ENCODE measurements at places on chromosomes 12 and 14.
A peak's percentile ranks its signal among the peaks of the same experiment; 100 is the strongest.

- DNase-seq: no peak
These were observed 18.9 kb downstream of the MEG3 start for GRCh38 chr14:100844846-100845245.

DNA sequence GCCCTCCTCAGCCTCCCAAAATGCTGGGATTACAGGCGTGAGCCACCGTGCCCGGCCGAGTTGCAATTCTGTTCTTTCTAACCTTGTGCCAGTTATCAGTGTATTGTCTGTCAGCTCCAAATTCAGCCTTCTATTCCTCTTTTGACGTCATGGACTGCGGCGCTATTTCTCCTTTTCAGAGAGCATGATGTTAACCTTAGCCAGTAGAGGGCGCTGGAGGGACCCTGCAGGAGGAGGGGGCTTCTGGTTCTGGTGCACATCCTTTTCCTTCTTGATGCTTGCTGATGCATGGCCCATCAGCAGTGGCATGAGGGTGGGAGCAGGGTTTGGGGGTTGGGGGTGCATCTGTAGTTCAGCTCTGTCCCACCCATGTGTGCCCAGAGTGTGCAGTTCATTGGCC is 179.3 kb upstream of the RMST start:
- DNase-seq: no peak

GRCh38 chr12:61536117-61536516 is 724.1 kb upstream of the USP15 start:
- DNase-seq: no peak

GRCh38 chr12:114306646-114307045 is 99.3 kb downstream of the TBX5 start:
- no peak for DNase-seq

GRCh38 chr12:9895215-9895971 is 14.1 kb downstream of the KLRF2 start:
- no peak for DNase-seq

GRCh38 chr12:96099421-96099820 is 64.0 kb upstream of the LTA4H start:
- no peak for DNase-seq

GRCh38 chr12:106227641-106228319 is 20.0 kb downstream of the CKAP4 start:
- DNase-seq: no peak

- DNase-seq: no peak
These were observed 142.0 kb upstream of the SYT10 start for GRCh38 chr12:33581613-33582122.

- no peak for DNase-seq
These were observed 45.2 kb upstream of the PPP2R5C start for GRCh38 chr14:101716077-101716950.

GRCh38 chr12:124778411-124778810 is 85.3 kb downstream of the SCARB1 start:
- DNase-seq: no peak

DNA sequence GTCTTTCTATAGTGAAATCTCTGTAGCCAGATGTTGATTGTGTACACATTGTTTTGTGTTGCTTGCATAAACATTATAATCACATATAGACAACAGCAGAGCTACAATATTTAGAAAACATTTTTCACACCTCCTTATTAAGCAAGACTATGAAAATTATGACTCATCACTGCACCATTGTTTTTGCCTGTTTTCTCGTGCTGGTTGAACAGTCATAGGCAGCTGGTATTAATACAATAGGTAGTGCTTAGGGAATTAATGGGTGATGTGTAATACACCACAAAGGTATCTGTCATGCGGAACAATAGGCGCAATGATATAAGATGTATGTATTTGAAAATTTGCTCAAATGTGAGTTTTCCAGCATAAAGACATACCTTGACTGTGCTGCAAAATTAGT is 449.3 kb downstream of the FOXG1 start:
- no peak for DNase-seq

GRCh38 chr14:39430762-39431415 is 1.3 kb downstream of the FBXO33 start:
- no peak for DNase-seq

DNA sequence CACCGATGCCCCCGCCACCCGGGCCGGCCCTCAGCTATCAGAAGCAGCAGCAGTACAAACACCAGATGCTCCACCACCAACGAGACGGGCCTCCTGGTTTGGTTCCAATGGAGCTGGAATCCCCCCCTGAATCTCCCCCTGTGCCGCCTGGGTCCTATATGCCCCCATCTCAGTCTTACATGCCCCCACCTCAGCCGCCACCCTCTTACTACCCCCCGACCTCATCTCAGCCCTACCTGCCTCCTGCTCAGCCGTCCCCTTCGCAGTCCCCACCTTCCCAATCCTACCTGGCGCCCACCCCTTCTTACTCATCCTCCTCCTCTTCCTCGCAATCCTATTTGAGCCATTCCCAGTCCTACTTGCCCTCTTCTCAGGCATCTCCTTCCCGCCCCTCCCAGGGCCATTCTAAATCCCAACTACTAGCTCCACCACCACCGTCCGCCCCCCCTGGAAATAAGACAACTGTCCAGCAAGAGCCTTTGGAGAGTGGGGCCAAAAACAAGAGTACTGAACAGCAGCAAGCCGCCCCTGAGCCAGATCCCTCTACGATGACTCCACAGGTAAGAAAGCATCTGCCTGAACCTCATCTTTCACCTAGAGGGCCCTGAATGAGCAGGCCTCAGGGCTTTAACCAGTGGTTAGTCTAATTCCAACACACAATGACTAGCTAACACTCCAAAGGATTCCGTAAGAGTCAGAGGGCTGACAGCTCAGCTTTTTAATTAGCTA is 851 bp downstream of the YLPM1 start:
- DNase-seq: no peak

GRCh38 chr12:94712815-94713515 is 62.6 kb upstream of the TMCC3 start:
- DNase-seq: no peak

- DNase-seq: no peak
These were observed 75.6 kb upstream of the FRMD6 start for GRCh38 chr14:51576117-51576430.

DNA sequence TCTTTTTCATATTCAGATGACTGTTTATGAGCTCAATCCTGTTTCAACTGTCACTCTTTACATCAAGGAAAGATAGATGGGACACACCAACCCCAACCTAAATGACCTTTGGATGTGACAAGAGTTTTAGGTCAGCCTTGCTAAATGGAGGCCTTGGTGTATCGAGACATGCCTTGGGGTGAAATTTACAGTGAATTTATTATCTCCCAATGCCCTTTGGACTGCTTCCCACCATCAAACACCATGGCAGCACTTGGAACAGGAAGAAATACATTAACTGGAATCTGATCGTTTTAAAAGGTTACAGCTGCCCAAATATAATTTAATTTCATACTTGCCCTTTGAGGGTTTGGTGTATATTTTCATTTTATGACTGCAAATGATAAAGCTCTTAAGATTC is 327.6 kb downstream of the SOX5 start:
- no peak for DNase-seq

DNA sequence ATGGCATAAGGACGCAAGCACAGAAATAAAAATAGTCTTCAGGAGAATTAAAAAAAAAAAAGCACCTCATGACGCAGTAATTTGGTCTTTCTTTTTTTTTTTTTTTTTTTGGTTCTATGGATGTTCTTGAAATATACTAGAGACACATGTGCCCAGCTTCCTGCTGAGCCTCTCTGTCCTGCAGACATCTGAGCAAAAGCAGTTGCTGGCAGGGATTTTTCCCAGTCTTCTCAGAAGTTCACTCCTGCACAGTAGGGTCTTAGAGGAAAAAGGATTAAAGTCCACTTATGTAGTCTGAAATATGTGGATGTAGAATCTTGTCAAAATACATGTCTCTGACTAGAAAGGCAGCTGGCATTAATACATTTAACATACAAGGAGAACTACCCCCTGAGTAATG is 1888.1 kb upstream of the SEL1L start:
- DNase-seq: no peak

DNA sequence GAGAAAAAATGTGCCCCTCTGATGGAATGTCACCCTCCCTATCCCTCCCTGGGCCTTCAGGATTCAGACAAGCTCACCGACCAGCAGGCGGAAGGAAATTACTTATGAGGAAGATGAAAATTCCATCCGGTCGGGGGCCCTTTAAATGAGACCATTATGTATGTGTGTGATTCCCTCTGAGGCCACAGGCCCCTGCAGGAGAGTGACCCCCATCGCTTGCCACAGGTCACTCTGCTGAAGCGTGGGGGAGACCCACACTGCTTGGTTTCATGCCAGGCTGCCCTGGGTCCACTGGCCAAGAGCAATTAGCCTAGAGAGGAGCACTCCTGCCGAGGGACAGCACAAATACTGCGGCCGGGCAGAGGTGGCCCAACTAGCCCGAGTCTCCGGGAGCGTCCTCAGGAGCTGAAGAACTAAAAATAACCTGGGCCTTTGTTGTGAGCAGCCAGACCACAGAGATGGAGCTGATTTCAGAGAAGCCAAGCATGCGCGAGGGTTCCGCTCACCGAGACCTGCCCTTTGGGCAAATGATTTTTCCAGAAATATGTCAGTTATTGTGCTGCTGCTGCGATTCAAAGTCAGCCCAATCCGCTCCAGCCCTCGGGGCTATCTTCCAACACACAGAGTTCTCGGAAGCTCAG is 276.4 kb downstream of the DPF3 start:
- DNase-seq: no peak

DNA sequence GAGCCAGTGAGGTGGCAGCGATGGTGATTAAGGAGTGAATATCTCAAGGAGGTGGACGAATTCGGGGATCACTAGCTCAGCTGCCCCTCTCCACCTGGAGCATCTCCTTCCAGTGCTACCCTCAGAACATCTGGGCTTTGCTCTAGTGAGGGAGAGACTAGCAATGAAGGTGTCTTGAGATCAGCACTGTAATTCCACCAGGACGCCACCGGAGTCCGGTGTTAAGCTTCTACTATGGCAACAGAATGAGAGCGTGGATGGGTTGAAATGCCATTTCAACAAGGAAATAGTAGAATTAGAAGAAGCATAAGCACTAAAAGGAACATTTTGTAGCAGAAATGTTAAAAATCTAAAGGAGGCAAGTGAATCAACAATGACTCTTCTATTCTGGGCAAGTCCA is 61.1 kb downstream of the NTF3 start:
- DNase-seq: no peak

GRCh38 chr12:26233631-26234030 is 38.3 kb downstream of the SSPN start:
- DNase-seq: peak; percentile 26

GRCh38 chr12:67592228-67593011 is 56.1 kb upstream of the DYRK2 start:
- no peak for DNase-seq

DNA sequence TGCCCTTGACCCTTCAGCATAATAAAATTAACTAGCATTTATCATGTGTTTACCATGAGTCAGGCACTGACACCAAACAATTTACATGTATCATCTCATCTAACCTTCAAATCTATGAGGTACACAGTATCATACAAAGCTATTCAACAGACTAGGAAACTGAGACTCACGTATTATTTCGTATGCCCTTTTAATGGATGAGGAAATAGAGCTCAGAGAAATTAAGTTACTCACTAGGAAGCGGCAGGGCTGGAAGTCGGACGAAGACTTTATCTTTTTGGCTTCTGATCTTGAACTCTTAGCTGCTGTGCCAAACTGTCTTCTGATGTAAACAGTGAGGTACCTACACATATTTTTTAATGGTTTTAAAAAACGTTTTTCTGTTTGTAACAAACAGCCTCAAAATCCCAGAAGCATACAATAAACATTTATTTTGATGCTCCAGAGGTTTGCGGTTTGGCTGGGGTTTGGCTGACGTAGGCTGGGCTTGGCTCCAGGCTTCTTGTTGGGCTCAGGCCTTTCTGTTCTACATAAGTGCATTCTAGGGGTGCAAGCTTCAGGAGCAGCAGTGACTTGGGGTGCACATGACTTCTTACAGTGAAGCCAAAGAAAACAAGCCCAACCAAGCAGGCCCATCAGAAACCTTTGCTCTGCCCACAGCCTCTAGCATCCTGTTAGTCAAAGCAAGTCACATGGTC is 184.7 kb downstream of the TBX5 start:
- no peak for DNase-seq

DNA sequence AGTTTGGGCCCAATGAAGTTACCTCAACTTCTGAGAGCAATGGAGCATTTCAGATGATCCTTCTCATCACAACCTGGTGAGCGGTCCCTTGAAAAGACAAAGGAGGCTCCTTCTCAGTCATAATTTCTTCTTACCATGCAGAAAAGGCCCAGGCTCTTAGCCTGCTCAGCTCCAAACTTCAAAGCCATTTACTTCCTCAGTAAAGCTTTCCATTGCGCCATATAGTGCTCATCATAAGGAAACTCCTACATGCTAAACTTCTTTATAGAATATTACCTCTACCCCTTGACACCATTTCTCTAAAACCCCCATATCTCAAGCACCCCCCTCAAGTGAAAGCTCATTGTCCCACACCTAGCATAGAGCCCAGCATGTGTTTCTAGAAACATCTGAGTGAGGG is 127.1 kb downstream of the GTF2A1 start:
- DNase-seq: no peak

GRCh38 chr12:108930155-108930554 is 50.3 kb downstream of the DAO start:
- DNase-seq: no peak

GRCh38 chr12:48940181-48940580 is 14.9 kb upstream of the FKBP11 start:
- no peak for DNase-seq

DNA sequence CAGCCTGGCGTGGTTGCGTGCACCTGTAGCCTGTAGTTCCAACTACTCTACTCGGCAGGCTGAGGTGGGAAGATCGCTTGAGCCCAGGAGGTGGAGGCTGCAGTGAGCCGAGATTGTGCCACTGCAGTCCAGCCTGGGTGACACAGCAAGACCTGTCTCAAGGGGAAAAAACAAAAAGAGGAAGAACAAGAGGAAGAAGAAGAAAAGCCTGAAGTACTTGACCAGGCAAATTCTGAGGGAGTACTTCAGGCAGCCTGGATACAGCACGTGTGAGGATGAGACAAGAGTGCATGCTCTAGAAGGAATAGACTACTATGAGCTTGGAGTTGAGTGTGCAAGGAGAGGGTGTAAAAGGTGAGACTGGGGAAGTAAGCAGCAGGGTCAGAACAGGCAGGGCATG is 1.8 kb downstream of the GDF3 start:
- DNase-seq: no peak

DNA sequence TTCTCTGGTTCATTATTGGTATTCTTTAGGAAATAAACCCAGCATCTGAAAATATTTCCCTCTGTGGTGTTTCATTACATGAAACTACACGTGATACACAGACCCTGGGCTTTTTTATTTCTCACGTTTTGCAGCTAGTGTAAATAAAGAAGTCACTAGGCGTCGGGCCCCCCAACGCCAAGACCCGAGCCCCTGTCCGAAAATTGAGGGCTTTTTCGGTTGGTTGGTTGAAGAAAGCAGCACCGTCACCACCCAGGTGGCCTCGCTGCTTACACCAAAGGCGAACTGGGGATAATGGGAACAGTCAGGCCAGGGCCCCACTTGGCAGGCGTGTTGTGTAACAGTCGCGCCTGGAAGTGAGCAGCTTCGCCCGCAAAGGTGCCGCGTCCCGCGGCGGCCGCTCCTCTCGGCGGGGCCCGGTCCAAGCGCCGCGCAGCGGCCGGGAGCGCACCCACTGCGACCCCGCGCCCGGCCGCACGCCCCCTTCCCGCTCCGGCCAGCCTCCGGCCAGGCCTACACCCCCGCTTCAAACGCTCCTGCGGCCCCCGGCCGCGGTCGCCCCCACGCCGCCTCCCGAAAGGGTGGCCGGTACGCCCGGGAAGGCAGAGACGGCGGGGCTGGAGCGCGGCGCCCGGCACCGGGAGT is 1.2 kb downstream of the DUSP16 start:
- DNase-seq: peak; percentile 61

GRCh38 chr12:30679241-30679640 is 16.4 kb downstream of the IPO8 start:
- no peak for DNase-seq

GRCh38 chr12:57133916-57134315 is 5.6 kb downstream of the LRP1 start:
- no peak for DNase-seq

Measured in cerebellar nuclear complex (tissue), 1 donor.